ENCODE measurements at places on chromosomes 5 and 9.

DNA sequence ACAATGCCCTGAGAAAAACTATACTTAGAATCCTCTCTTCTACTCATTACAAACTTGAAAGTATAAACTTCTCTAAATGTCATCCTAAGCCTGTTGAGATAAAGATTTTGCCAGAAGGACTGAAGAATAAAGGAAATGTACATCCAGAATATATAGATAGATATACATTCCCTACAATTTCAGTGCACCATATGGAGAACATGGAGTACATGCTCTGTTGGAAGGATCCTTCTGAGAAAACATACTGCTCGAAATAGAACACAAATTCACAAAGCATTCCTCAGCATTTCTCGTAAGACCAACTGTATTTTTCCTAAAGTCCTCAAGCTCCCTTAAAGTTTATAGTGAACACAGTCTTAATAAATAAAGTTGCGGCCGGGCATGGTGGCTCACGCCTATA lies 69.7 kb upstream of the RASA1 start:
- DNase-seq, result no peak

GRCh38 chr9:129322641-129323375 lies 144.7 kb upstream of the IER5L start:
- no peak for DNase-seq

DNA sequence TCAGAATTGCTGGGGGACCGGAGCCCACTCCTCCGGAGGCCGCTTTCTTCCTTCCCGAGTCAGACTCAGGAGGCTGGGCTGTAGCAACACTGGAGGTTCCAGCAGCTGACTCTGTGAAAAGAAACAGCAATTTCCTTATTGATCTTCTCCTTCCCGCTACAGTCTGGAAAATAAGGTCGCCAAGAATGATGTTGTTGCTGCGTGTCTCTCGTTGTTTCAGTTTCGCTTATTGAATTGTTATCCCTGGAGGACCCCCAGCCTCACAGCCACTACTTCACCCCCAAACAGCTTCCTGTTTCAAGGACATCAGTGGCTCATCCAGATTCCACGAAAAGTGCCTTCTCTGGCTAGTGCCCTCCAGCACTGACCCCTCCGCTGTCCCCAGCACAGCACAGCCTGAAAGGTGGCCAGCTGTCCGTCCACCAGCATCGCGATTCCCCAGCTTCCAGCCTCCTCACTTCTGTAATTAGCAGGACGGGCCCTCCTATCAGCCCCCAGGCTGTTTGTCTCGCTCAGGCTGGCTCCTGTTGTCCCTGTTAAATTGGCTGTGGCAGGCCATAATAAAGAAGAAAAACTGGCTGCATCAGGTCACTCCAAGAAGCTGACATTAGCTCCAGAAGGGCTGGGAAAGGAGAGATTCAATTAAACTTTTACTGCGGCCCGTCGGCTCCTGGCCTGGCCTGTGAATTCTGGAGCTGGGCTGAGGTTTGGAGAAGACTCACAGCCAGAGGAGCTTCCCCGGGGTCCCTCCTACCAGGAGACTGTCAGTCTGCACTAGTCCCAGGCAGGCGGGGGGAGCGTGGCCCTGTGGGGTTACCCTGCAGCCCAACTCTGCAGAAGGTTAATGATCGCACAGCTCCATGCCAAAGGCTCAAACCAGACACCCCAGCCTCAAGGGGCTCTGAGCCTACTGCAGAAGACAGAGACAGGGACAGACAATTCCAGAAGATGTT lies 40.5 kb downstream of the OLFM1 start:
- DNase-seq, result peak; percentile 84

DNA sequence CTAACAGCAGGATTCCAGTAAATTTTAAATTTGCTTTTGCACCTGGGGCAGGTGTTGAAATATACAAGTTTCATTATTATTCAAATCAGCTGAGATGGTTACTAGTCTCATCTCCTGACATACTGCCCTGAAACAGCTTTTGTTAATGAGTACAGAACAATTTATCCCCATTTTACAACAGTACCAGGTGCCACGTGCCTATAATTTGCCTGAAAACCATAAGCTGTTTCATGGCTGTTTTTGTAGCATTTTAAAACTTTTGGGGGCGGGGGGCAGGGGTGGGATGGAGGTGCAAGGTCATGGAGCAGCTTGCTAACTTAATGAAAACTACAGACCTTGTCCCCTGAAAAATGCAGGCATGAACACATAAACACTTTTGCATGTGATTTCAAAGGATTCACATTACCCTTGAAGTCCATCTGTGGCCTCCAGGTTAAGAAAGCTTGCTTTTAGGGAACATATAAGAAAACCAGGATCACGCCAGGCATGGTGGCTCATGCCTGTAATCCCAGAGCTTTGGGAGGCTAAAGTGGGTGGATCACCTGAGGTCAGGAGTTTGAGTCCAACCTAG lies 42.1 kb downstream of the TIMD4 start:
- DNase-seq, result no peak

DNA sequence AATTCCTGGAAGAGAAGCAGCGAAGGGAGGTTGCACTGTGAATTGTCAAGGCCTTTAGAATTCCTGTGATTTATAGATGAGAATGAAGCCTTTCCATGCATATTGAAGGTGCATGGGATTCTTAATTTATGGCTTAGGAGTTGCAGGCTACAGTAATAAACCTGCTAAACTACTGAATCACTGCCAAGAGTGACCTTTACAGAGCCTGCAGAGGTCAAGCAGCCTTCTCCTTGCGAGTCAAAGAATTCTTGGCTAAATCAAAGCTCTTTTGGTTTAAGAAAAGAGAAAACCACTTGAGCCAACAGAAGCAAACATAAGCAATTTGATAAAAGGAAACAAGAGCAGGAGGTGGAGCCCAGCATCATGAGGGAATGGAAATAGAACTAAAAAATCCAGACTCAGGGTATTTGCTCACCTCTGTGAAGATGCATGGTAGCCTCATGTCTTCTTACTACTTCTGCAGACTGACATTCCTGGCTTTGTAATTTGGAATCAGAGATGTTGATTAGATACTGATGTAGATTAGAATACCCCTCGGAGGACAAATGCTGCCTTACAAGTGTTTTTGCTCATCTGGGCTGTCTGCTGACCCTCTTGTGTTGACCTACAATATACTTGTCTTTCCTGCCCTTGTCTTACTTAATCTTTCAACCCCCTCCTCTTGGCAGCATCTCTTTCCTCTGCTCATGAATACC lies 90.3 kb upstream of the IFNK start:
- DNase-seq, result no peak

DNA sequence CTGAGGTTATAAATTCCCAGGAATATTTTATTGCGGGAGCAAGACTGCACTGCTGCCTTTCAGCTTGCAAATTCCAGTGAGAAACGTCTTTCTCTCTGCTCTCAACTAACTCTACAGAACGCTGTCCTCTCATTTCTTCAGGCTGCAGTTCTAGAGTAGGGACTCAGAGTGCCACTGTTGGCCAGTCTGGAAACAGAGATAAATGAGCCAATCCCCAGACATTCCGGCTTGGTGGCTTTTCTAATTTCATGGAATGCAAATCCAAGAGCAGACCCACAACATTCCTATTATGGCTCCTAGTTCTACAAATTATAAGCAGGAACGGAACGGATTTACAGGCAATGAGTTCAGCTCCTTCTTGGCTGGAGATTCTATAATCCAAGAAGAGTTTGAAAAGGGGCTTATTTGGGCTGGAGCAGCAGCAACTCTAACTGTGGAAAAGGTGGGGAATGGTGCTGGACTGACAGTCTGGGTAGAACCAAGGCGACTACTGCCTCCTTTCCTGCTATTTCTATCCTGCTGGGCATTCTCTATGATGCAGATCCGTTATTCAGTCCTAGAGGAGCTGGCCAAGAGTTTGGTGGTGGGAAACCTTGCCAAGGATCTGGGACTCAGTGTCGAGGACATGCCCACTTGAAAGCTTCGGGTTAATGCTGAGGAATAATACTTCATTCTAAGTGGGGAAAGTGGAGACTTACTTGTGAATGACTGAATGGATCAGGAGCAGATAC lies 9.3 kb downstream of the PCDHGA12 start:
- no peak for DNase-seq

DNA sequence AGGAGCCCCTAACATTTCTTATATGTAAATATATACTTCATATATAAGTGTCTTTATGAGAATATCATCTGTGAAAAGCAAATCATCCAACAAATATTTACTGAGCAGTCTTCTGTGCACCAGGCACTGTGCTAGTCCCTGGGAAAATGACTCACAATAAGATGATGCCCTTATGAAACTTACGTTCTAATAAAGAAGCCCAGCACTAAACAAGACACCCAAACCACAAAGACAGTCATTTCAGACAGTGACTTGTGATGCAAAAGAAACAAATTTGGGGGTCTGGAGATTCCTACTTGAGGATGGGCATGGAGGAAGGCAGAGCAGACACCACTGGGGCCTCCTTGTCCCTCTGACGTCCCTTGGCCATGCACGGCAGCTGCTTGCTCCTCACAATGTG lies 30.6 kb upstream of the PPP1R2B start:
- DNase-seq, result no peak

- DNase-seq, result no peak
Measured at GRCh38 chr9:94990897-94991561, 264.5 kb downstream of the AOPEP start.

DNA sequence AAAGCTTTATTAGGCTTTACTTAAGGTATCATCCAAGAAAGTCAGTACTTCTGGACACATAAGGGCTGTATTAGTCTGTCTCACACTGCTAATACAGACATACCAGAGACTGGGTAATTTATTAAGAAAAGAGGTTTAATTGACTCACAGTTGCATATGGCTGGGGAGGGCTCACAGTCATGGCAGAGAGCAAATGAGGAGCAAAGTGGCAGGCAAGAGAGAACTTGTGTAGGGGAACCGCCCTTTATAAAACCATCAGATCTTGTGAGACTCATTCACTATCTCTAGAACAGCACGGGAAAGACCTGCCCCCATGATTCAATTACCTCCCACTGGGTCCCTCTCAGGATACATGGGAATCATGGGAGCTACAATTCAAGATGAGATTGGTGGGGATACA lies 49.2 kb upstream of the SLC44A1 start:
- DNase-seq, result no peak

DNA sequence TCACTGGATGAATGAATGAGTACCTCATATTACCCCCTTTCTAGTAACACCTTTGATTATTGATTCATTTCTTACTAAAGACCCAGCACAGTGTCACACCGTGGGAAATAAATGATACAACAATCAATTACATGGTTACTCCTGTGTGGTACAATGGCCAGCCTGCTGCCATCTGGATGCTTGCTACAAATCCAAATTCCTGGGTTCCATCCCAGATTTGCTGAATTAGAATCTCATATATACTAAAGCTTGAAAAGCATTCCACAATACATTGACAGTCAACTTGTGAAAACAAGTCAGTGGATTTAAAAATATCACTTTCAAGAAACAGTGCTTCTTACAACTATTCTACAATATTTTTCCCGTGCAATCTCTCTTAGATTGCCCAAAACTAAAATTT lies 989.3 kb downstream of the PTPRD start:
- no peak for DNase-seq

DNA sequence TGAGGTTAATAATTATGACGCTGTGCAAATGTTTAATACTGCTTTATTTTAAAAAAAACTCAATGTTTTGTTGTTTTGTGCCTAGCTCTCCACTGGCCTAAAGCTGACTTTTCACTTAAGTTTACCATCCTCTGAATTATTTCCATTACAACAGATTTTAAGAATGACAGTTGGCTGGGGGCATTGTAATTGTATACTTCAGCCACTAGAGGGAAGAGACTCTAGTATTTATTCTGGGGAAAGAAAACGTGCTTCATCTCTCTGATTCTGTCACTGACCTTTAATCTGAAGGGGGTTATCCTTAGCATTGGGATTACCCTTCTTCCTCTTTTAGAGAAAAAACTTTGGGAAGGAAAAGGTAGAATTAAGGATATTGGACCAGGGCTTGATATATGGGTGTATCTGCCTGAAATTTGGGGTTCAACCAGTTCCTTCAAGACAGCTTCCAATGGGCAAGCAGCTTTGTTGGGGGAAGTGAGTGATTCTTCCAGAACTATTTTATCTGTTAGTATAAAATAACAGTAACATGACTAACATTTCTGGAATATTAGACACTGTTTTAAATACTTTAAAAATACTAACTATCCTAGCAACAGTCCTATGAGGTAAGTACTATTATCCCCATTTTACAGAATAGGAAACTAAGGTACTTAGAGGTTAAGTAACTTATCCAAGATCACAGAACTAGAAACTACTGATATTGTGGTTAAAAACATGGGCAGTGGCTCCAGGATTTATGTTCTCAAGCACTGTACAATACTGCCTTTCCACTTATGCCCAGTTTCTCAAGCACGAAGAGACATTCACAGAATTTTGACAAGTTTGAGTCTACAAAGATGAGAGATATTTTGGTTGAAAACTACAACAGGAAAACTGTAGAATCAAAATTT lies 208.4 kb downstream of the CD180 start:
- DNase-seq, result peak; percentile 75

DNA sequence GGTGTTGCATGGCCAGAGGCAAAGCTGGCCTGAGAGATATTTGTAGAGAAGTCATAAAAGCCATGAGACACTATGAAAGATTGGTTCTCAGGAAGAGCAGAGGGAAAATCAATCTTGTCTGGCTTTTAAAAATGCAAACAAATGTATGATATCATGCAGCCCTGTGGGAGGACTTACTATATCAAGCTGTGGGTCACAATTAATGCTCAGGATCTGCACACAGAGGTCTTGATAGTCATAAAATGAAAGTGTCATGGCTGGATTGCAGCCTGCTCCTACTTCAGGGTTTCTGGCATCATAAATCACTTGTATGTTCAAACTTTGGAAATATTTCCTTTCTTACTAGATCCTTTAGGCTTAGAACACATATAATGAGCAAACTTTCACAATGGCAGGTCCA lies 151.5 kb downstream of the SEMA6A start:
- no peak for DNase-seq

- DNase-seq, result peak; percentile 15
Measured at GRCh38 chr5:33938507-33938796, 2.3 kb downstream of the RXFP3 start.

DNA sequence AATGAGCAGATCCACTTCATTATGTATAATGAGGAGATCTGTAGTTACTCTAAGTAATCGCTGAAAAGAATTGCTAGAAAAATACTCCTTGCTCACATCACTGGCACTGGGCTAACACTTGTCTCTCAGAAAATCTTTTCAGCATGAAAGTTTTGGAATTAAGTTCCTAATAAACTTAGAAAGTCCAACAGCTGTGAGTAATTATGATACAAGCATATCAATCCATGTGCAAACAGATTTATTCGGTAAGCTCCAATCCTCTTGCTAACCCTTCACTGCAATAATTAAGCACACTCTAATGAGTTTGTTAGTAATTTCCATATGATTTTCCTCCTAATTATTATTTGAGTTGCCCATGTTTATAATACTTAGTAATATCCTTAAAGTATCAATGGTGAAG lies 652.6 kb upstream of the WWC1 start:
- DNase-seq, result no peak
